ENCODE measurements at places on chromosomes 3 and 15.

DNA sequence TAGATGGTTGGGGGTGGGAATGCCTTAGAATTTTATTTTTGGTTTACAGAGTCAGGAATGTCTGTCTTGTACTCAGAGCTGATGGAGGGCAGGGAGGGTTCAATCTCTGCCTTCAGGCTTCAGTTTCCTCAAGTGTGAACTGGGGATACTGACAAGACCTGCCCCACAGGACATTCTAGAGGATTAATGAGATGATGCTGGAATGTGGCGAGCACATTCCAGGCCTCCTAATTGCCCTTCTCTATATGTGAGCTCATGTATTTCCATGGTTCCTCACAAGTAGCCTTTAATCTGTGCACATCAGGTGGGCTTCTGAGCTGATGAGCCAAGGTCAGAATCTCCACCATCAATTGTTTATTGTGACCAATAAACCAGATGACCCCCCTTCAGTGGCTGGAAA is 90.4 kb downstream of the CACNA2D3 start:
- DNase-seq: no peak

- DNase-seq: no peak
These were observed 4.7 kb upstream of the FAM240A start for GRCh38 chr3:46607603-46608028.

DNA sequence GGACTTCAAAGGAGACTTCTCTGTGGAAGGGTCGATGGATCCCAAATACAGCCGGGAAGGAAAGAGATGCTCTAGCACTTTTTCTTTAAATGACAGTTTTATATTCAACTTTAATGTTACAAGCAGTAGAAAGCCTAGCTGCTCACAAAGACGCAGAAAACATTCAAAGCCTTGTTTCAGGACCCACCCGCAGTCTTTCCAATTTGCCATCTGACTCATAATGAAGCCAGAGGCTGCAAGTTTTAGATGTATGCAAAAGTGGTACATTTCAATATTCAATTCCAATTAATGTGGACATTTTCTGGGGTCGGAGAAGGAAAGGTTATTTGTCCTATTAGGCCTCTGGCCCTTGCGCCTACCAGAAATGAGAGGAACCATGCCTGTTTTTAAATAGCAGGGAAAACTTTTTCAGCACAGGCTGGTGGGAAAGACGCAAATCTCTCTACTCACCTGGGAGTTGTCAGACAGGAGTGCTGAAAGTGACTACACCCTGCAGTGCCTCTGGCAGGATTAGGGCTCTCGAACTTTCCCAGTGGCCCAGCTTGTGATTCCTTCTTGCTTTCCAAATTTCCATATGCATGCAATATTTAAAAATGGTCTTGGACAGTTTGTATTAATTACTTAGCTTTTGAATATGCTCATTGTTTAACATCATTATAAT is 117.4 kb upstream of the MBNL1 start:
- DNase-seq: no peak

- DNase-seq: no peak
These were observed 4.8 kb downstream of the SIDT1 start for GRCh38 chr3:113537155-113537554.

GRCh38 chr3:52044869-52045619 is 11.3 kb downstream of the DUSP7 start:
- no peak for DNase-seq

DNA sequence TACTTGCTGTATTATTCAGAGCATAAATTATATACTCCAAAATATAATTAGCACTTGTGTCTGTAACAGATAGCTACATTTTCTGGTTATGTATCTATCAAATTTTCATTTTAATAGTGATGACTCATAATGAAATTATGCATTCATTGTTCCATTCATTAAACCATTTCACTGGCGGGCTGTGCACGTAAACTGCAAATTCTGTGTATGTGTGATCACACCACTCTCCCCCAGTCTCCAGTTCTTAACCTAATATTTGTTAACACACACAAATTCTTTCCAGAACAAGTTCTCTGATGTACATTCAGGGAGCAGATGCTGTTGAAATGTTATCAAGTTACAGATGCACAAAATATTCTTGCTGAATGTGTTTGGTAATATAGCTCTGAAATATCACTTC is 3.8 kb upstream of the KCNMB2 start:
- no peak for DNase-seq

- DNase-seq: no peak
These were observed 615.4 kb upstream of the GBE1 start for GRCh38 chr3:82376883-82377282.

- DNase-seq: no peak
These were observed 136.9 kb downstream of the TJP1 start for GRCh38 chr15:29685156-29686078.

GRCh38 chr3:18372786-18373405 is 52.2 kb downstream of the SATB1 start:
- no peak for DNase-seq

DNA sequence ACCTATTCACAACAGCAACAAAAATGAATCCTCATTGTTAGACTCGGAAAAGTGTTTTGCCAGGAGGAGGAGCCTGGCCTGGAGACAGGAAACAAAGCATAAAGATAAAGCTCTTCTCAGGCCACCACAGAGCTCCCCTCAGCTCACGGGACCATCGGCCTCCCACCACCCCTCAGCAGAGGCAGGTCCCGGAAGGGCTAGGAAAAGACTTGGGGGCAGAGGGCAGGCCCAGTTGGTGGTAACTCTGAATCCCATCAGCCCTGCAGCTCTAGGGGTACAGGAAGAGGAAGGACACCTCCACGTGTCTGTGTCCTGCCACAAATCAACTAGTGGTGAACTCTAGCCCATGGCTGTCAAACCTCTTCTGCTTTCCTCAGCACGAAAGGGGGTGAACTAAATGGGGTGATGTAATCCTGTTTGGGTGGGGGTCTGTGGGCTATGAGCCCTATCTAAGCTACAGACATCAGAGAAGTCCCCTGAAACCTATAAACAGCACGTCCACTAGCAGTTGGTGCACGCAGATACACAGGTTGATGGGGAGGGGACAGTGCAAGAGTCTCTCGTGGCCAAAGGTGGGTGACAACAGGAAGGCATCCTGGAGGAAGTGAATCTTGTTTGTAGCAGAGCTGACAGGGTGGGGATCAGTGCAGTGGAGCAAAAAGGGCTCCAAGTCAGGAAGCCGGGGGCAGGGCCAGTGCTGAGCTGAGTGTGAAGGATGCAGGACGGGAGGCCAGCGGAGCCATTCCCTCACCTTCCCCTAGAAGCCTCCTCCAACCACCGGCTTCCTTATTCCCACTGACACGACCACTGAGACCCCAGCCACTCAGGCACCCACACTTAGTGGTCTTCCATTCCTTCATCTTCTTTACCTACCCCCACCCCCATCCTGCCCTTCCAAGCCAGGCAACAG is 111.1 kb upstream of the HACD2 start:
- DNase-seq: no peak

DNA sequence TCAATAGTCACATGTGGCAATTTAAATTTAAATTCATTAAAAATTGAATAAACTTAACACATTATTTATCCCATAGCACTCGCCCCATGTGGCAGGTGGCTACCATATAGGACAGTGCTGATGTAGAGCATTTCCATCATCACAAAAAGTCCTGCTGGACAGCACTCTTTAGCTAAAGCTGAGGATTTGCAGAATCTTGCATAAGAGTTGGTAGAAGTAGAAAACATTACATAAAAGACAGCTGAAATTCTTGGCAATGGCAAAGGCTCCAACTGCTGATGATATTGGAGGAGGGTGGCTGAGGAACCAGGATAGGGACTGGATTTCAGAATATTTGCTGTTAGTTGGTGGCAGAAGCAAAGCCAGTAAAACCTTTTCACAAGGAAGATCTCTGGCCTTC is 230.7 kb upstream of the SATB1 start:
- no peak for DNase-seq

- no peak for DNase-seq
These were observed 16.9 kb downstream of the CSPG4 start for GRCh38 chr15:75695634-75696310.

- no peak for DNase-seq
These were observed 681 bp downstream of the CHMP2B start for GRCh38 chr3:87227835-87228144.

DNA sequence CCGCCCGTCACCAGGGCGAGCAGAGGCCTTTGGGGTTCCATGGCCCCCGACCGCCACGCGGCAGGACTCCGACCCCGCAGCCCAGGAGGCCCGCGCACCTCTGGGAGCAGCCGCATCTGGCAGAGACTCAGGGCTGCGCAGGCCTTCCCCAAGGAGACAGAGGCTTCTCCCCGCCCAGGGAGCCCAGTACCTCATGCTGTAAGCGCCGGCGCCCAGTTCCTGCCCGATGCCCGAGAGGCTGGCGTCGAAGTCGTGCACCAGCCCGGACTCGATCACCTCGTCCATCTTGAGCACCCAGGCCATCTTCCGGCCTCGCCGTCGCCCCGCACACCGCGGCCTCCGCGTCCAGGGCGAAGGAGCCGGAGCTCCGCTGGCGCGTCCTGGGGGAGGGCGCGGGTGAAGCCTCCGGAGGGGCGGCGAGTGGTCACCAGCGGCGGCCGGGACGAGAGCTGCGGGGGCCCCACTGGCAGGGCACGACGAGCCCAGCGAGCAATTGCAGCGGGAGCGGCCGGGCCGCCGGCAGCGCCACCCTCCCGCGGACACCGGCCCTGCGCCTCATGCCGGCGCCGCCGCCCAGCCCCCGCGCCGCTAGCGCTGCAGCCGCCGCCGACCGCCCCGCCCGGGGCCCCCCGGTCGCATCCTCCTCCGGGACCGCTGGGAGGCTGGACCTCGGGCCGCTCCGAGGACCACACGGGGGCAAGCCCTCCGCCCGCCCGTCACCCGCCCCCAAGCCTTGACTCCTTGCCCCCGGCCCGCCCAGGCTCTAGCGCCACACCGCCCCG is 468 bp downstream of the UBP1 start:
- DNase-seq: peak; percentile 22

- DNase-seq: no peak
These were observed 227.2 kb upstream of the TBL1XR1 start for GRCh38 chr3:177424521-177424920.

DNA sequence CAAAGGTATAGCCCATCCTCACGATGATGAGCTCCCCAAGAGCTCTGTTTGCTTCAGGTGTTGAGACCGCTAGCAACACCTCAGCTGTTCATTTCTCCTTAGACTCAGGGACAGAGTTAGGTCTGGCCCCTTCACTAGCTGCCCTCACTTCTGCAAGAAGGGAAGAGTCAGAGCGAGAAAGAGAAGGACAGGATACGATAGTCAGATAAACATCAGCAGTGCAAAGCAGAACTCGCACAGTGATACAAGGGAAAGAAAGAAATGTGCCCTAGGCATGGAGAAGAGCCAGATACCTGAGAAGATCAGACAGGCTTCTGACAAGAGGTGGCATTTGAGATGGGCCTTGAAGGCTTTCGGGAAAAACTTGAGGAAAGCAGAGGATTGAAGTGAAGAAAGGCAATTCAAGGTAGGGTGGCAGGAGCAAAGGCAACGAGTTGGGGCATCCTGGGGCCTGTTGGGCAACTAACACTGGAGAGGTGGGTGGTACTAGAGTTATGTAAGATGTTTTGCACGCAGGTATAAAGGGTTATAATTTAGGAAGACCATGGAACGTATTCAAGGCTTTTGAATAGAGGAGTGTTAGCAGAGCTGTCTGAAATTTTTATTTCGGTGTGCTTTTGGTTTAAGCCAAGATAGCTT is 106.0 kb downstream of the PGPEP1L start:
- no peak for DNase-seq

DNA sequence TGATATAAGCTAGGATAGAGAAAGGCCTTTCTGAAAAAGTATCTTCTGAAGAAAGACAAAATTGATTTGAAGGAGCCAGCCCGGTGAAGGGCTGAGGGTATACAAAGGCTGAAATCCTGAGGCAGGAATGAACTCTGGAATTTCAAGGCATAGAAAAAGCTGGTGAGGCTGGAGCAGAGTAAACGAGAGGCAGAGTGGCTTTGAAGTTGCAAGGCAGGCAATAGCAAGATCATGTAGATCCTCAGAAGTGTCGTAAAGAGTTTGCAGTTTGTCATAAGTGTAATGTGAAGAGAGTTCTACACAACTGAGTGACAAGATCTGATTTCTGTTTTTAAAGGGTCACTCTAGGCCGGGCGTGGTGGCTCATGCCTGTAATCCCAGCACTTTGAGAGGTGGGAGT is 69.0 kb downstream of the HMG20A start:
- no peak for DNase-seq

GRCh38 chr3:17411157-17411877 is 331.1 kb downstream of the TBC1D5 start:
- DNase-seq: no peak

DNA sequence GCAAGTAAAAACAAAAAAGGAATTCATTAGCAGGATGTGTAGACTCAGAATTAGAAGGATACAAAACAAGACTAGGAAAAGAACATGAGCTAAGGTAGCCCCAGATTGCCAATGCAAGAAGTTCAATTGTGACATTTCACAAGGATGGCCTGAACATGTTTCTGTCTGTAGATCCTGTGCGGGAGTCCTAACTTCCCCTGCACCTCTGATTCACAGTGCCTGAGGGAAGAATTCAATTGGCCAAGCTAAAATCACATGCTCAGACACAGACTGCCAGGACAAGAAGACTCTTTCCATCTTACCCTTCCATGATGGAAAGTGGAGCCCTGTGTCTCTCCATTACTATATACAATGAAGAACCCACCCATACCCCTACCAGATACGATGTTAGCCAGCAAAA is 251.5 kb downstream of the KCNH8 start:
- no peak for DNase-seq

DNA sequence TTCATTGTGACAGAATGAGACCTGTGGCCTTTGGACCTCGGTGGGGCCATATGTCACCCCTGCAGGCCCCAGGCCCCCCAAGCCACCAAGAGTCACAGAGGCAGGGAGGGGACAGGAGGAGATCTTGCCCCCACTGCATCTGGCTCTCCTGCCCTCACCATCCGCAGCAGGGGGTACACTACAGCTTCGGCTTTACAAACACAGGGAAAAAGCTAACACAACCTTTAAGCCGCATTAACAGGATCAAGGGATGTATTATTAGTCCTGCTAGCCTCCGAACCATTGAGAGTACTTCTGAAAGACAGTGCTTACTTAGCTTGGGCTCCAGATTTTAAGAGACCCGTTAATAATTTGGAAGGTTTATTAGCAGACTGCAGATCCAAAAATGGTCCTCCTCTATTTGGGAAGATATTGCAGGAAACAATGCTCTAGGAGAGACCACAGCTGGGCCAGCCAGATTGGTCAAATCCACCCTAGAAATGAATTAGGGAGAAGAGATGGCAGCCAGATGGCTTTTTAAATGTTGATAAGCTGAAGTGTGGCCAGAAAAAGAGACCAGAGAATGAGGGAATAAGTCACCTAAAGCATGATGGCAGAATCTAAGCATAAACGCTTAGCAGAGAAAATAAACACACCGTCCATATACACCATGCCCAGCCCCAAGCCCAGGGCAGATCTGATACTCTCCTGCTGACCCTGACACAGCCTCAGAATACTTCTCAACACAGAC is 31.5 kb downstream of the SRGAP3 start:
- no peak for DNase-seq
